KG1 (cell line): ENCODE measurements at places on chromosomes 7 and 10.

GRCh38 chr10:42754155-42755027, 28.2 kb upstream of the BMS1 start:
- DNase-seq, result no peak

DNA sequence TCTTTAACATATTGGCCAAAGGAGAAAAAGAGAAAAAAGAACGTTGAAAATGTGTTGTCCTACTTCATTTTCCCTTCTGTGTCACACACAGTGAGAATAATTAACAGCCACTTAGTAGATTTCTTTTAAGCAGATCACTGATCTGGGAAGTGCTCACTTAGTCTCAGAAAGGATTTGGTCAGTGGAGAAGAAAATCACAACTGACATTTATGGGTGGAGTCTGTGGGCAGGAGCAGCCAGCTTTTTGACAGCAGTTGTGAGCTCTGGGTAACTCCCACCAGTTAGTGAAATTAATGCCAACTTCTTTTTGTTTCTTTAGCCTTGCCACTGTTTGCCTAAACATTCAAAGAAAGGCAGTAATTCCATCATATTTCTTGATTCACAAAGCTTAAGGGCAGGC, 49.7 kb downstream of the CDK14 start:
- DNase-seq, result no peak

- no peak for DNase-seq
Observed at GRCh38 chr7:105705427-105705826, 124.1 kb upstream of the EFCAB10 start.

DNA sequence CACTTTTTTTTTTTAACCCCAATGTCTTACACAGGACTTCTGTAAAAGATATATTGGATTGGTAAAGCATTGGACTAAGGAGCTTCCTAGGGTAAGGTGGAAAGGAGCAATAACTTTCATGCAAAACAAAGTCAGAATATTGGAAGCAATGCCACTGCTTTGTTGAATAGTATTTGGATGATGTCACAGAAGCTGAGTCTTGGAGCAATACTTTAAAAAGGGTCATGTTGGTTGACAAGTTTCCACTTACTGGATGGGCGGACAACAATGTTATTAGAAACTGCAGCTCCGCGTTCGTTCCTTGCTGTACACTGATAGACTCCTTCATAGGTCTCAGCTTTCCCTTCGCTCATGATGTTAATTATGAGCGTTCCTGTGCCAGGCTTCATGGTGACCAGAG, 101.9 kb upstream of the LAMB4 start:
- no peak for DNase-seq

GRCh38 chr7:49703337-49703736, 70.1 kb upstream of the VWC2 start:
- DNase-seq, result no peak

DNA sequence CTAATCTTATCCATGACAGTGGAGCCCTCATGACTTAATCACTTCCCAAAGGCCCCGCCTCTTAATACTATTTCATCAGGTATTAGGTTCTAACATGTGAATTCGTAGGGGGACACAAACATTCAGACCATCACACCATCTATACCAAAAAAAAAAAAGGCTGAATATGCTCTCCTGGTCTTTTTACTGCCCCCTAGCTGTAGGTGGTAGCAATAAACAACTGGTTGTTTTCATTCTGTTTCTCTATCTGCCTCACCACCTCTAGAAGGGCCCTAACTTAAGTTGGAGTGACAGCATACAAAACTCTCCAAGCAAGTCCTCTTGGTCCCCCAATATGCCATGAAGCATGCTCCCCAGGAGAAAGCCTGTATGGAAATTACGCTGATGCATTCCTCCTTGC, 94.1 kb downstream of the GRM8 start:
- DNase-seq, result no peak

DNA sequence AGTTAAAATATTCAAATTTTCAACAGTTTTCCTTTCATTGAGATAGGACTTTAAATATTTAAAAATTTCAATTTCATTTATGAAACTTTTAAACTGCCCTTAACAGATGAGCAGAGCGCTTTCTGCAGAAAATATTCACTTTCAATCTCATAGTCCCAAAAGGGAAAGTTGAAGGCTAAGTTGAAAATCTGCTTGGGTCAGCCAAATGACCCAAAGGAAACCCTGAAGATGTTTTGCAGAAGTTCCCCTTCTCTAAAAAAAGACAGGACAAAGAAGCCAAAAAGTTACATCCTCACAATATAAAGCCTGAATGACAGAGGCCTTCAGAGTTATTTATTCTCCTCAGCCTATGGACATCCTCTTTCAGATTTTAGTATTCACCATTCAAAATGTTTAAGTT, 17.6 kb upstream of the SCIN start:
- DNase-seq, result no peak

DNA sequence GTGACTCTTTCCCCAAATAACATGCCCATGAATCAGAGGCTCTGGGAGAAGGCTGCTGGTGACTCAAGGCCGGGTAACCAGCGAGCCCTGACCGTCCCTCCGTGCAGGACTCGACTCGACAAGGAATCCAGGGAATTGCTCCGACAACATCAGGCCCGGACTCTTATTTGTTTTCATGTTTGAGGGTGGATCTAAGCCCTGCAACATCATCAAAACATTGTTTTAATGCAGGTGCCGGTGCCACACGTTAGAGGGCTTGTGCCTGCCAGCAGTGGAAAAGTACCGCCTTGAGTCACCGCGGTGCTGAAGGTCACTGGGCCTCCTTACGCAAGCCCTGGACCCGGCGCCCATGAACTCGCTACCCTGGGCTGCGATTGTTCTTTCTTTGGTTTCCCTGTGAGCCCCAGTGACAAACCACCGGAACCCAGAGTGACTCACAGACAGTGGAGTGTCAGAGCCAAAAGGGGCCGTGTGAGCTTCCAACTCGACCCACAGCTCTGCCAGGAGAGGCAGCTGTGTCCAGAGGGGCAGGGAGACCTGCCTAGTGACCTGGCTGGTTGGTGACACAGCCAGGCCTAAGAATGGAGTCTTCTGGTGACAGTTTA, 139.4 kb upstream of the SHH start:
- DNase-seq, result no peak

GRCh38 chr10:78982726-78983125, 86.0 kb upstream of the ZMIZ1 start:
- DNase-seq, result no peak
